ENCODE measurements at places on chromosomes 1 and 21.

DNA sequence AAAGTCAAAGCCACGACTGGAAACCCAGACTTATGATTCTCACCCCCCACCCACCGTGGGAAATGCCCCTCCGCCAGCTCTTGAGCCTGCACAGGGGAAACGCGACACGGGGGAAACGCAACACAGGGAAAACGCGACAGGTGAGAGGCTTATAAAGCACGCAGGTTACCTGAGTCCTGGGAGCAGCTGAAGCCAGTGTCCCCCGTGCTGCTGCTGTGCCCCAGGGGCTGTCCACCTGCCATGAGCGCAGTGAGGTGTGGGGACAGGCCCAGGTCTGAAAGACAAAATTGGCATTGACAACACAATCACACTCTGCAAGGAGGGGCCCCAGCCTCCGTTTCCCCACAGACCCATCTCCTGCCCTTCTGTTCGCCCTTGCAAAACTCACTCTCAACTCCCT lies 46.3 kb downstream of the GPR161 start:
- DNase-seq = no peak

DNA sequence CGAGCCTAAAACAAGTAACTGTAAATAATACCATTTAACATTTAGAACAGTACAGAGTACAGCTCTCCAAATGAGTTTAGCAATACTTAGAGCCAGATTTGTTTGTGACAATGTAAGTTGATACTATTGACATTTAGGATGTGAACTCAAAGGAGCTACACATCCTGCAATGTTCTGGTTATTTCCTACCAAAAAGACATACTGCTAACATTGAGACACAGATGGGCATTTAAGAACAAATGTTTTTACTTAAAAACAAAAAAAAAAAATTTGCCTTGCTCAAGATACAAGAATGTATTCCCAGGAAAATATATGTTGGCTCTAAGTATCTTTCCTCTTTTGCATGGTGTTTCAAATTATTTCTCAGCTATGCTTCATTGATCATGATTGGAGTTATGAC lies 1464.8 kb upstream of the PRMT6 start:
- DNase-seq = no peak

- peak; percentile 69 for DNase-seq
These were observed 46.5 kb downstream of the LAMC1 start for GRCh38 chr1:183069562-183070216.

- DNase-seq = no peak
These were observed 20.9 kb upstream of the SAMD11 start for GRCh38 chr1:902802-903201.

DNA sequence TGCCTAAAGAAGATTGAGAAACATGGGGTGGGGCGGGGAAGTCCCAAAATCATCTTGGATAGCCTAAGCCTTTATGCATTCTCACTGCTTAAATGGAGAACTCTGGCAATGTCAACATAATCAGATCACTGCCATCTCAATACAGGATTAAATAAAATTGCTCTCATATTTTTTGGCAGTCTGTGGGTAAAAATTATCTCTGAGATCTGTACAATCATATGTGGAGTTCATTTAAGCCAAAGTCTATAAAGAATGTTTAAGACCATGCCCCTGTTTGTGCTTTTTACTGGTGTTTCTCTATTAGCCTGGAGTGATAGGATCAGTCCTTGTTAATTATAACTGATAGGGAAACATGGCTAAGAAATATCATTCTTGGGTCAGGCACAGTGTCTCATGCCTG lies 136.3 kb downstream of the GPR52 start:
- no peak for DNase-seq

DNA sequence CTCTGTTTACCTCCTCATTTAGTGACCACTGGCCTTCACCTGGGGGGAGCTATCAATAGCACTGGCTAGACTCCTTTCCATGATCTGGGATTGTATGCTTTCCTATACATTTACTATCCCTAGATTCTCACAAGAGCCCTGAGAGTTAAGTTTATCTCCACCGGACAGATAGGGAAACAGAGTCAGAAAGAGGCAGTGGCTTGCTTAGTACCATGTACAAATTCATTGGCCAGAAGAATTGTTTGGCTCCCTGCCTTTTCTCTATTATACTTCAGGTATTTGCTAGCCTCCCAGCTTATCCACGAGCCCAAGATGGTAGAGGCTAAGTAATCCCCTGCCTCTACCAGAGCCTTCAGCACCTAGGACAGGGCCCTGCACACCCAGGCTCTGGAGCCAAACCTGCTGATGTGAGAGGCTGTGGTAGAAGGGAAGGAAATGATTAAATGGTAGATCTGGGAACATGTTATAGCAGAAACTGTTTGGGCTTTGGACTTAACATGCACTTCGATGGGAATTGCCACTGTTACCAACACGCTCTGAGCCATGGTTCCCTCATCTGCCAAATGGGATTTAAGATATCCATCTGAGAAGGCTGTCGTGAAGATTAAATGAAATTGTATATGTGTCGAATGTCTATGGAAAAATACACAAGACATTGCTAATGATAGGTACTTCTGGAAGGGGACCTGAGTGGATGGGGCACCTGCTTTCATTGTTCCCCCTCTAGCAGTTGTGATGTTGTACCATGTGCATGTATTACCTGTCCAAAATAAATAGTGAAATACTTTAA lies 3.1 kb upstream of the BLACAT1 start:
- DNase-seq = peak; percentile 72

- no peak for DNase-seq
These were observed 123.9 kb downstream of the RRAGC start for GRCh38 chr1:38735651-38736161.

DNA sequence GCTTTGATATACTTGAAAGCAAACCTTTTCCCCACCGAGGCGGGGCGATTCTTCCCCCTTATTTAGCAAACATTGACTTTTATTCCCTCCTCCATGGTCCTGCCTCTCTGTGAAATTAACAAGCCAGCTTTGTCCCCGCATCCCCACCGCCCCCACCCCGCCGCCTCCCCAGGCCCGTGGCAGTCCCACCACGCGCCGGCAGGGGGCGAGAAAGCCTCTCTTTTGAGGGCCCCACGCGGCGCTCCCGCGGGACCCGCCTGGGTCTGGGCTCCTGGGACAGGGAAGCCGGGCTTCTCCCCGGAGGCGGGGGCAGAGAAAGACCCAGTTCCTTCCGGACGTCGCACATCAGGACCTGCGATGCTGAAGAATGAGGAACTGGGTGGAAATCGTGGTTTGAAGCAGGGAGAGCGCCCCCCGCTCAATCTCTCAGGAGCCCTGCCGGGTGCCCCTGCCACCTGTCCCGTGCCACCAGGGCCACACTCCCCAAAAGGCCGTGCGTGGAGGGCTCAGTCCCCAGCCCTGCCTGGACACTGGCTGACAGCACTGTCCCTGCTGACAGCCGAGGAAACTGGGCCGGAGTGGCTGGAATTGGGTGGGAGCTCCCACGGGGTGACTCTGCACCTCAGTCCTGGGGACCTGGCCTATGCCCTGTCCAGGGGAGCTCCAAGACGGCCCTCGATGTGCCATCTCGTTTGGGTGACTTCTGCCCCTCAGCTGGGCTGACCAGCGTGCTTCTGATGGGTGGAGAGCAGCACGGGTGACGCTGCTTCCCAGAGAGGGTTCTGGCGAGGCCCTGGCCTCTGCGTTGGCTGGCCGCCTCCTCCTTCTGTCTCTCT lies 8.6 kb upstream of the ACTRT2 start:
- DNase-seq = peak; percentile 55

DNA sequence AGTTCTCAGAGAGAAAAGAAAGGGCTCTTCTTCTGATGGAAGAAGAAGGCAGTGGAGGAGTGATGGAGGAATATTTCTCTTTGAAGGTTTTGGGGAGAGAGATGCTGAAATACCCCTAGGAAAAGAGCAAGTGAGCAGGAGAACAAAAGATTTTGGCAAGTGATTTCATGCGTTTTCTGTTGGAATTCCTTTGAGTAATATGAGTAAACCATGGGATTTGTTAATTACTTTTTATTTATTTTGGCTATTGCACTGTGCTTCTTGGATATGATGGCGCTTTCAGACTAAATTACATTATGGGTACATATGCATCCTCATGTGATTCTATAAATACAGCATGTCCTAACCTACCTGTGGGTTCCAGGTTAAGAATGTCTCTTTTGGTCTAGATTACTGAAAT lies 210.1 kb upstream of the PTGFR start:
- no peak for DNase-seq

GRCh38 chr1:171583591-171584201 lies 38.3 kb upstream of the MYOCOS start:
- no peak for DNase-seq

DNA sequence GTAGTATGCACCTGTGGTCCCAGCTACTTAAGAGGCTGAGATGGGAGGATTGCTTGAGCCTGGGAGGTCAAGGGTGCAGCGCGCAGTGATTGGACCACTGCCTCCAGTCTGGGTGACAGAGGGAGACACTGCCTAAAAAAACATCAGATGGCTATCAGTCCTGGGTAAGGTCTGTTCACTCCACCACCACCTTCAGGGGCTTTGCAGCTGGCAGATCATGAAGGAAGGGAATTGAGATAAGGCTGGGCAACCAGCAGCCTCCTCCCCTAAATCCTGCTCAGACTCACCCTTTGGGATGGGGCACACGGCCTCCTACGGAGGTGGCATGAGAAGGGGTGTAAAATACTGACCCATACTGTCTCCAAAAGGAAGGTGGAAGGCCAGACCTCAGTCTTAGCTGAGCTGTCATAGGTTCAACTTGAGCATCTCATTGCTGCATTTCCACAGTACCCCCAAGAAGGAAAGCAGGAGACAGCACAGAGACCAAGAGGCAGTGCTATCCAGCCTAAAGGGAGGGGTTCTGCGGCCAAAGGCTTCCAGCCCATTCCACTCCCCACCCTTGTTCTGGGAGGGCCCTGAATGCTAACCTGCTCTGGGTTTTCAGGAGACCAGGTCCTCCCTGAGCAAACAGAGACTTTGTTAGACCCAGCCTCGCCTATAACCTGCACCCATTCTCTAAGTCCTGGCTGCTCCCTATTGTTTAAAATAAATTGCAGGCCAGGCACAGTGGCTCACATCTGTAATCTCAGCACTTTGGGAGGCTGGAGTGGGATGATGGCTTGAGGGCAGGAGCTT lies 13.7 kb downstream of the SLC45A3 start:
- DNase-seq = no peak

GRCh38 chr1:85577419-85578320 lies 2.9 kb upstream of the CCN1 start:
- DNase-seq = peak; percentile 48

DNA sequence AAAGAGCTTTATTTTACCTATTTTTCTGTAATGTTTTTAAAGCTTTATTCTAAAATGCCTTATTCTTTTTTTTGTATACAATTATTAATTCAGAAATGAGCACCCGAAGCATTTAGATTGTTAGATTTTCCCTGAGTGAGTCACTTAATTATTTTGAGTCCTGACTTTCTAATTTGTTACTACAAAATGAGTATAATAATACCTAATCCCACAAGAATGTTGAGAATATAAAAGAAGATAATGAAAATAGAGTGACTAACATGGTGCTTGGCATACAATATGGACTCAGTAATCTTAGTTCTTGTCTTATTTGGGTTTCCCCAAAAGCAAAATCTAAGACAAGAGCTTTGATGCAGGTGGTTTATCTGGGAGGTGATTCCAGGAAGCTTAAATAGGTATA lies 142.2 kb downstream of the LHX8 start:
- DNase-seq = no peak

DNA sequence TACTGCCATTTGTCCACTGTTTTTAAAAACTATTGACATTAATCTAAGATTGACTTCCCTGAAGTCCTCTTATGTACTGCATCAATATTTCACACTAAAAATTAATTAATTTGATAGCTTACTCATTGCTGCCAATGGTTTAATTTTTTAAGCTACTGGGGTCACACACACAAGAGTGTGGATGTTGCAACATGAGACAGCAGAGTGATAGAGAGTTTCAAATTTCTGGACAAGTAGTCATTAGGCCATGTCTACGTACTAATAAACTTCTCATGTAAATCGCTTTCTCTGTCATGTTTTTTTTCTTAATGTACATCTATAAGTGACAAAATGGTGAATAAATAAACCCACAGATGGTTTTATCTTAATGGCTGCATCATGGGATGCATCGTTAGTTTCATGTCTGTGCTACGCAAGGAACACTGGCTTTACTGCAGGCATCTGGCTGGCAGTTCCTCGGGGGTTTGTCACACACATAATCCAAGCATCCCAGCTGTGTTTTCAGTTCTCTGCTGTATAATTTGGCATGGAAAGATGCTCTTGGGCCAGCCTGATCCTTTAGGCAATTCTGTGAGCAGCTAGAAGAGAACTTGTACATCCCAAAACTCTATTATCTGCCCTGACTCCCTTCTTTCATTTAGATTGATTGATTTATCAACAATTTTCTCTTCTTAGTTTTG lies 16.4 kb upstream of the CHODL start:
- DNase-seq = no peak

DNA sequence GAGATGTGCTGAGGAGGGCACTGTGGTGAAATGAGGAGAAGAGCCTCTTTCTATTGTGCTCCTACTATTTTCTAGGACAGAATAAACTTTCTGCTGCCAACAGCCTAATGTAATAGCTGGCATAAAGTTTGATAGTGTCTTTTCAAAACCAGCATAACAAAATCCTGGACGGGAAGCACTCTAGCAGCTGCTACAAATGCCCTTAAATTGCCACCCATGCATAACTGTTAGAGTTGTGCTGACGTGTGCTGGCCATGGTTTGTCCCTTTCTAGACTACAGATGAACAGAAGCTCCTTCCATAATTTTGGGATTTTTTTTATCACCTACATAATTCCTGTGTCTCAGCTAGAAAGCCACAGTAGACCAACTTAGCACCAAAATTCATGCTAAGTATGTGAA lies 88.5 kb upstream of the DEPDC1 start:
- DNase-seq = no peak

DNA sequence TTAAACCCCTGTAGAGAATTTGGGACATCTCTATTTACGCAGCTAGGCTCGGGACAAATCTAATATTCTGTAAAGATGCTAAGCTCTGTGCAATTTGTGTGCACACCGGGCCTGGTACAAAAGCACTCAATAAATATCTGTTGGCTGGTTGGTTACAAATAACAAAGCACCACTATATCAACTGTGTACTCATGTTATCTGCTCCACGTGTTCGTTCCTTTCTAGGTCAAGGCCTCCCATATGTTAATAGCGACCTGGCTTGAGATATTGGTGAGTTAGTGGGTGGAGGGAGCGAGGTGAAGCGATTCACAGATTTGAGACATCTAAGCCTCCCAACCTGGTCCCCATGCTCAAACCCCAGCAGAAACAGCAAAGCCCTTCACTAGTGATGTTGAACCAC lies 47.1 kb upstream of the KAZN start:
- no peak for DNase-seq

- DNase-seq = no peak
These were observed 82.1 kb downstream of the GFI1 start for GRCh38 chr1:92404661-92405060.

DNA sequence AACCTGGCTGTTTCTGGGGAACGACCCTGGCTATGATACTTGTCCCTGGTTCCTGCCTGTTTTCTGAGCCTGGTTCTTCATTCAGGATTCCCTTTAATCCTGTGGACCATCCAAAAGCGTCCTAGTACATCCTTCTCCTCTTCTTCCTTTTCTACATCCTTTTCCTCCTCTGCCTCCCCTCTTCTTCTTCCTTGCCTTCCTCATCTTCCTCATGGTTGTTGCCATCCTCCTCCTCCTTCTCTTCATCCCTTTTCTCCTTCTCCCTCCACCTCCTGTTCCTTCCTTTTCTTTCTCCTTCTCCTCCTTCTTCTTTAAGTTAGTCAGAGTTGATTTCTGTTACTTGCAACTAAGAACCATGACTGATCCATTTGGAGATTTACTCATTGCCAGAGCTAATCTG lies 197.8 kb downstream of the FOXD2 start:
- DNase-seq = no peak

- DNase-seq = no peak
These were observed 290.5 kb downstream of the DSCAM start for GRCh38 chr21:40556442-40556968.

- DNase-seq = no peak
These were observed 5.6 kb upstream of the AHCYL1 start for GRCh38 chr1:109978761-109979488.
